Upper lobe of left lung (tissue), 6 donors: ENCODE measurements at places on chromosomes 7 and 10.

- peaks cover 2% of the 10 kb centered on the region for H3K4me1 ChIP-seq
- H3K4me3 ChIP-seq, result peak within 1 kb of the TSS; percentile 12
- no peak within 1 kb of the TSS for H3K27ac ChIP-seq
- H3K27me3 ChIP-seq, result no peaks in the 10 kb centered on the region
- DNase-seq, result no peak
Measured at GRCh38 chr10:86668297-86669165, at the start of gene LDB3. Gene LDB3 (plus strand): TSS chr10:86668511. CDS start chr10:86668692, 181 bp downstream.

DNA sequence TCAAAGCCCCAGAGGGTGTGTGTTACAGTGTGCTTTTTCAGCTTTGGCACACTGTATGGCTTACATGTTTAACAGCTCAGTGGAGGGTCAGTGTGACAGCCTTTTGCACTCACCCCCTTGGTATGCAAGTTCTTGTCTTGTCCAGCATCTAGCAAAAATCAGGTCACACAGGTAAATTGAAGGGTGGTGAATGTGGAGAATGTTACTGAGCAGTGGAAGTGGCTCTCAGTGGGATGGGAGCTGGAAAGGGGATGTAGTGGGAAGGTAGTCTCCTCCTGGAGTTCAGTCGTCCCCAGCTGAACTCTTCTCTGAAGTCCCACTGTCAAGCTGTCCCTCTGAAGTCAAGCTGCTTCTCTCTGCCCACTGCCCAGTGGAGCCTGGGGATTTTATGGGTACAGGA is 21.0 kb upstream of the C10orf90 start:
- no peaks in the 10 kb centered on the region for H3K27me3 ChIP-seq
- no peak for DNase-seq
- no peak overlapping the region for H3K4me3 ChIP-seq
- no peak overlapping the region for H3K27ac ChIP-seq

DNA sequence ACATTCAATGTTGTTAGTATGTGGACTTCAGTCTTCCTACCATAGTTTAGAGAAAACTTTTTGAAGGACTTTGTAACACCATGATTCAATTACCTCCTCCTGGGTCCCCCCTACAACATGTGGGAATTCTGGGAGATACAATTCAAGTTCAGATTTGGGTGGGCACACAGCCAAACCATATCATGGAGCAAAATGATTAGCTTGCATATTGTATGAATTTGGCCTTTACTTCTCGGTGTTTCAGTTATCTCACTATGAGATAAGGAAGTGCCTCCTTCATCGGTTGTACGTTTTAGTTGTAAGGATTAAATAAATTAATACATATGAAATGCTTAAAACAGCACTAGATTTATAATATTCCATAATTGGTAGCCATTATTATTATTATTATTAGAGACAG is 428.7 kb downstream of the EXOC4 start:
- no peak overlapping the region for H3K4me3 ChIP-seq
- no peak for DNase-seq
- no peak overlapping the region for H3K27ac ChIP-seq
- no peaks in the 10 kb centered on the region for H3K27me3 ChIP-seq
- H3K36me3 ChIP-seq, result no peaks in the 10 kb centered on the region

GRCh38 chr7:108836256-108836655 is 266.6 kb downstream of the DNAJB9 start:
- no peak overlapping the region for H3K4me3 ChIP-seq
- H3K4me1 ChIP-seq, result no peaks in the 10 kb centered on the region
- H3K27ac ChIP-seq, result no peak overlapping the region
- H3K27me3 ChIP-seq, result no peaks in the 10 kb centered on the region

GRCh38 chr7:1707756-1708595 is 37.9 kb downstream of the ELFN1 start:
- H3K4me3 ChIP-seq, result no peak overlapping the region
- H3K4me1 ChIP-seq, result no peaks in the 10 kb centered on the region
- DNase-seq, result no peak

DNA sequence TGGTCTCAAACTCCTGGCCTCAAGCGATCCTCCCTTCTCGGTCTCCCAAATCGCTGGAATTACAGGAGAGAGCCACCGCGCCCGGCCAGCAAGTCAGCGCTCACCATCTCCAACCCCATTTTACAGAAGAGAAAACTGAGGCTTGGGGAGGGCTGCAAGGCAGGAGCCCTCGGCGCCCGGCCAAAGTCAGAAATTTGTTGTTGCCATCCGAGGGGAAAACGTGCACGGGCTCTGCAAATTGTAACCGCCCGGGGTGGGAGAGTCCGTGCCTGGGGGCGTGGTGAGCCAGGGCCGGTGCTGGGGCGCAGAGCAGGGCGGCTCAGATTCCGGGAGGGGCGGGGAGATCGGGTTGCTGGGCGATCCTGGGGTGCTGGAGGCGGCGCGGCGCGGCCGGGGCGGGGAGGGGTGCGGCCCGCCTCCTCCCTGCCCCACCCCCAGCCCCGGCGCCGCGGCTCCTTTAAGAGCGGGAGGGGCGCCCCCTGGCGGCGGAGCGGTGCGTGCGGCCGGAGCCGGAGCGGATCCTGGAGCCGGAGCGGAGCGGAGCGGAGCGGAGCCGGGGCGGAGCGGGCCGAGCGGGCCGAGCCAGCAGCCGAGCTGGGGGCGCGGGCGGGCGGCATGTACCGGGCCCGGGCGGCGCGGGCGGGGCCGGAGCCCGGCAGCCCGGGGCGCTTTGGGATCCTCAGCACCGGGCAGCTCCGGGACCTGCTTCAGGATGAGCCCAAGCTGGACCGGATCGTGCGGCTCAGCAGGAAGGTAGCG is at the start of gene VPS37D:
Gene VPS37D, plus strand, starts transcription at position 488 of the 759 bp plus-strand sequence. Its CDS starts 128 bp downstream, at position 616.
- DNase-seq, result peak; percentile 99
- peaks cover 4% of the 10 kb centered on the region for H3K4me1 ChIP-seq
- no peak within 1 kb of the TSS for H3K27ac ChIP-seq
- H3K27me3 ChIP-seq, result no peaks in the 10 kb centered on the region

GRCh38 chr10:121838149-121838548 is 89.7 kb downstream of the ATE1 start:
- no peak overlapping the region for H3K27ac ChIP-seq
- H3K4me3 ChIP-seq, result no peak overlapping the region
- no peaks in the 10 kb centered on the region for H3K27me3 ChIP-seq
- no peak for DNase-seq

GRCh38 chr7:1669064-1669951 is 769 bp upstream of the ELFN1 start:
- H3K27ac ChIP-seq, result no peak overlapping the region
- peak overlapping the region; percentile 36 for H3K4me3 ChIP-seq
- DNase-seq, result no peak
- H3K4me1 ChIP-seq, result peaks cover 67% of the 10 kb centered on the region
- no peaks in the 10 kb centered on the region for H3K36me3 ChIP-seq

- no peak overlapping the region for H3K4me3 ChIP-seq
- H3K27ac ChIP-seq, result no peak overlapping the region
- DNase-seq, result no peak
- H3K36me3 ChIP-seq, result no peaks in the 10 kb centered on the region
Measured at GRCh38 chr10:51063659-51064535, 10.4 kb upstream of the PRKG1 start.

DNA sequence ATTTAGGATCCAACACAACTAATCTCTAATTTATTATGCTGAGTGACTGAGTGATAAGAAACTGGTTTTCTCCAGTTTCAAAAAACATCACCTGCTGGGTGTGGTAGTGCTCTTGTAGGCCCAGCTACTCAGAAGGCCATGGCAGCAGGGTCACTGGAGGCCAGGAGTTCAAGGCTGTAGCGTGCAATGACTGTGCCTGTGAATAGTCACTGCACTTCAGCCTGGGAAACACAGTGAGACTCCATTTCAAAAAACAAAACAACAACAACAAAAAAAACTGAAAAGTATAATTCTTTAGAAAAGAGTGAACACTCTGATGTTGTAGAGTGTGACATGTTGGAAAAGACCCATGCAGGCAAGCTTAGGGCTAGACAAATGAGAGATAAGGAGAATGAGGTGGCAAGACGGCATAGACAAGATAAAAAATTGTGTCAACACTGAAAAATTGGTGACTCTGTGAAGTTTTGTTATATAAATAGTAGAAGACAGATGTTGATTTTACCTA is 150.1 kb upstream of the GPR22 start:
- DNase-seq, result no peak
- no peak overlapping the region for H3K4me3 ChIP-seq
- H3K27me3 ChIP-seq, result no peaks in the 10 kb centered on the region
- H3K4me1 ChIP-seq, result no peaks in the 10 kb centered on the region

DNA sequence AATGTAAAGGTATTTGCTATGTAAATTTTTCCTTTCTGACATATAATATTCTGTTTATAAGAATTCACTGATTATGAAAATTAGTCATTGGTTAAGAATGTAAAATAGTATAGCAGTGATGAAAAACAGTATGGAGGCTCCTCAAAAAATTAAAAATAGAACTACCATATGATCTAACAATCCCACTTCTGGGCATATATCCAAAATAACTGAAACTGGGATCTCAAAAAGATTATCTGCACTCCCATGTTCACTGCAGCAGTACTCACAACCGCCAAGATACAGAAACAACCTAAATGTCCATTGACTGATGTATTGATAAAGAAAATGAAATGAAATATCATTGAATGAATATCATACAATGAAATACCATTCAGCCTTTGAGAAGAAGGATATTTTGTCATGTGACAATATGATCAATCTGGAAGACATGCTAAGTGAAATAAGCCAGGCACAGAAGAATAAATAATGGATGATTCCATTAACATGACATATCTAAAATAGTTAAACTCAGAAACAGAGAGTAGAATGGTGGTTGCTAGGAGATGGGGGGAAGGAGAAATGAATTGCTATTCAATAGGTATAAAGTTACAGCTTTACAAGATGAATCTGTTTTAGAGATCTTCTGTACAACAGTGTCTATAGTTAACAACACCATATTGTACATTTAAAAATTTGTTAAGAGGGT is 14.0 kb downstream of the C10orf88 start:
- no peaks in the 10 kb centered on the region for H3K4me1 ChIP-seq
- H3K27me3 ChIP-seq, result no peaks in the 10 kb centered on the region
- no peak for DNase-seq
- H3K36me3 ChIP-seq, result peaks cover 18% of the 10 kb centered on the region
- no peak overlapping the region for H3K4me3 ChIP-seq

GRCh38 chr7:33325754-33326484 is 196.6 kb downstream of the BBS9 start:
- no peaks in the 10 kb centered on the region for H3K4me1 ChIP-seq
- H3K36me3 ChIP-seq, result no peaks in the 10 kb centered on the region
- no peaks in the 10 kb centered on the region for H3K27me3 ChIP-seq
- no peak for DNase-seq

DNA sequence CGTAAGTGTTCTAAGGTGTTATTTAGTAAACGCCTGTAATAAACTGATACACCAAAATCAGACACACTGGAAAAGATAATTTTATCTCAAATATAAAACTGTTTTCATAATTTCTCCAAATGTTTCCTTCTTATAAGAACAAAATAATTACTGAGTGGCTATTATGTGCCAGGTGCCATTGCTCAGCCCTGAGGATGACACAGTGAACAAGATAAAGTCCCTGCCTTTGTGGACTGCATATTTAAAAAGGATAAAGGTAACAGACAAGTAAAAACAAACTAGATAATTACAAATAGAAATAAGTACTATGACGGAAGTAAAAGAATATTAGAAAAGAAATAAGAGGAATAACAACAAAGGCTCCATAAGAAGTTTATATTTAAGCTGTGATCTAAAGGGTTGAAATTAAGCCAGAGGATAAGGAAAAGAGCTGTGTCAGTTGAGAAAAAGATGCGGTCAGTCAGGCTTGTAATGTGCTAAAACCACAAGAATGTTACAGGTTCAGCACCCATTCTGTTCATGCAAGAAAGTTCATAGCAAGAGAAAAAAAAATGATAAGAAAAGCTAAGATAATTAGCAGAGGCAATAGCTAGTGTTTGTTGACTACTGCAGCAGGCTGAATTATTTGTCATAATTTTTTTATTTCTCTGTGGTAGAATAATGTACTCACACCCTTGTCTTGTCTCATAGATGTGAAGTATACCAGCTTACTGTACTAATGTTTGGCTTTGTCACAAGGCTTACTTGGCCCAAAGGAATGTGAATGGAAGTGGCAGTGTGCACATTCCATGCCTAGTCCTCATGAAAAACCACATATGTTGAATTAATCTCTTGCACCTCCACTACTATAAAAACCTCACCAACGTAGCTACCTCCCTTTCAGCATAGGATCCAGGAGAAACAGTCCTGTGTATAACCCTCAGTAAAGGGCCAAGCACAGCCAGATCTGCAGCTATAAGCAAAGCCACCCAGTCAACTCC is 75.1 kb downstream of the CRPPA start:
- H3K36me3 ChIP-seq, result no peaks in the 10 kb centered on the region
- H3K27me3 ChIP-seq, result no peaks in the 10 kb centered on the region
- peaks cover 4% of the 10 kb centered on the region for H3K4me1 ChIP-seq
- DNase-seq, result no peak
- H3K27ac ChIP-seq, result no peak overlapping the region

DNA sequence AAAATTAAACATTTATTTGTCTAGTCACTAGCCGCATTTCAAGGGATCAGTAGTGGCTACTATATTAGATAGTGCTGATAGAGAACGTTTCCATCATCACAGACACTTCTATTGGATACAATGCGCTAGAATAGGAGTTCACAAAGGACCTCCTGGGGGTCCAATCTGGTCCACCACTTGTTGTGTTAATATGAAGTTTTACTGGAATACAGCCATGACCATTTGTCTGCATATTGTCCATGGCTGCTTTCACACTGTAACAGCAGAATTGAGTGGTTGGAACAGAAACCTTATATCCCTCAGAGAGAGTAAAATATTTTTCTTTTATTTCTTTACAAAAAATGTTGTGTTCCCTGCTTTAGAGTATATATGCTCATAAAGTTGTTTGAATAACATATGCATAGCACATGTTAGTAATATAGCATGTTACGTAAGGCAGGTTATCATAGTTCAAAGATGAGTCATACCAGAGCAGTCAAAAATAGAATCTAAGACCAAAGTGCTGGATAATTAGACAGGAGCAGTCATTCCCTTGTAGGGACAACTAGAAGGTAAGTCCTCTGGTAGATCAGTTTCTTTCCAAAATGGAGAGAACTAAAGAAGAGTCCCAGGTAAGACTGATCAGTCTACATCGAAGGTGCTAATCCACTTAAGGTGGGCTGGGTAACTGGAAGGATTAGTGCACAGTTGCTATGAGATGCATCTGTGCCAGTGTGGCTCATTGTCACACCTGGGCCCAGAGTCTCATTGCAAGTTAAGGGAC is 14.9 kb downstream of the BZW2 start:
- no peaks in the 10 kb centered on the region for H3K27me3 ChIP-seq
- H3K27ac ChIP-seq, result no peak overlapping the region

- H3K27ac ChIP-seq, result no peak overlapping the region
- DNase-seq, result no peak
- no peak overlapping the region for H3K4me3 ChIP-seq
- no peaks in the 10 kb centered on the region for H3K27me3 ChIP-seq
Measured at GRCh38 chr10:132158122-132158741, 28.5 kb upstream of the DPYSL4 start.
